Gastroesophageal sphincter (tissue), 4 donors: ENCODE measurements at places on chromosomes 7 and 10. TPM values are rescaled to one million over a fixed set of nuclear protein-coding genes. Genes with fewer than 3 reads are reported as not detected.
A peak's percentile ranks its signal among the peaks of the same experiment; 100 is the strongest.

The OR2A12 gene
- total RNA-seq = not detected

GRCh38 chr10:128631801-128632241, 505.6 kb upstream of the MKI67 start:
- H3K4me3 ChIP-seq = no peak overlapping the region
- no peak overlapping the region for H3K27ac ChIP-seq
- H3K27me3 ChIP-seq = peaks cover 3% of the 10 kb centered on the region

GRCh38 chr10:31770307-31770902, 158.2 kb downstream of the ARHGAP12 start:
- H3K4me3 ChIP-seq = no peak overlapping the region
- no peak overlapping the region for H3K27ac ChIP-seq
- H3K4me1 ChIP-seq = no peaks in the 10 kb centered on the region

The DLG5 gene
- 52.0 TPM for total RNA-seq

- no peaks in the 10 kb centered on the region for H3K36me3 ChIP-seq
- no peak for ATAC-seq
- H3K4me3 ChIP-seq = no peak overlapping the region
- H3K27me3 ChIP-seq = no peaks in the 10 kb centered on the region
- H3K4me1 ChIP-seq = no peaks in the 10 kb centered on the region
Measured at GRCh38 chr10:44511601-44512000, 126.7 kb upstream of the CXCL12 start.

- H3K4me1 ChIP-seq = peaks cover 61% of the 10 kb centered on the region
- H3K36me3 ChIP-seq = no peaks in the 10 kb centered on the region
- no peak for ATAC-seq
- no peaks in the 10 kb centered on the region for H3K27me3 ChIP-seq
- H3K4me3 ChIP-seq = no peak overlapping the region
Measured at GRCh38 chr7:107960272-107960671, 42.7 kb downstream of the LAMB1 start.

The IFIT1B gene
- total RNA-seq = not detected

GRCh38 chr7:74306004-74306729, 17.0 kb downstream of the CLIP2 start:
- H3K27ac ChIP-seq = peak overlapping the region; percentile 65
- ATAC-seq = no peak
- H3K4me3 ChIP-seq = no peak overlapping the region
- no peaks in the 10 kb centered on the region for H3K36me3 ChIP-seq
- peaks cover 11% of the 10 kb centered on the region for H3K4me1 ChIP-seq
- no peaks in the 10 kb centered on the region for H3K27me3 ChIP-seq

DNA sequence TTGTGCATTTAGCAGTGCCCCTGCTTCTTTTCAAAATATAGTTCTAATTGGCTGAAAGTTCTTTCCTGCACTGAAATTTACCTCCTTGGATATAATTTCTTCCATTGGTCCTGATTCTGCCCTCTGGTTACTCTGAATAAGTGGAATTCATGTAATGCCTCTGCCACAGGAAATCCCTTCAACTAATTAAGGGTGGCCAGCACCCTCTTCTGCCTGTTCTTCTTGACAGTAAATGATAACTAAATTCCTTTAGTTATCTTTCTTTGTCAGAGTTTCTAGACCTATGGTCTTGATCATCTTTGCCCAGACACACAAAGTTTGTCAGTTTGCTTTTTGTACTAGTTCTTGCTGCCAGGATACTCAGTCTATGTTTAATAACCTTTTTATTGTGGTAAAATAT, 40.2 kb downstream of the PRKCQ start:
- no peaks in the 10 kb centered on the region for H3K4me1 ChIP-seq
- no peaks in the 10 kb centered on the region for H3K36me3 ChIP-seq
- H3K4me3 ChIP-seq = no peak overlapping the region
- ATAC-seq = no peak
- no peak overlapping the region for H3K27ac ChIP-seq

DNA sequence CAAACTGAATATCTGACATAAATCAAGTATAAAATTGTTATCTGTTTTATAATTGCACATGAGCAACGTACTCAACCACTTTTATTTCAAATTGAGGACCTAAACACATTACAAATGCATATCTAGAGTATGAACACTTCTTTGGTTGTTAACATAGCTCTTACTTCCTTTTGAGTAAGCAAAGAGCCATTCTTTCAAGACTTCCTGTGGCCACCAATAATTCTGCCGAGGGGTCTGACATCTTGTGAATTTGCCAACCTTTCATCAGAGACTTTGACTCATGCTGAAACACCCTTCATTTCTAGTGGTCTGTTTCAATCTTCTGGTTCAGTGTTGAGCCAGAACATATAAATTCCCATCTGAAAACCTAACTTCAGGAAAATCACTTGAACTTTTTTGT, 59.4 kb downstream of the CDK14 start:
- H3K27me3 ChIP-seq = no peaks in the 10 kb centered on the region
- no peaks in the 10 kb centered on the region for H3K36me3 ChIP-seq
- H3K4me3 ChIP-seq = no peak overlapping the region
- H3K27ac ChIP-seq = no peak overlapping the region
- no peaks in the 10 kb centered on the region for H3K4me1 ChIP-seq
- no peak for ATAC-seq

The RSU1 gene
- total RNA-seq = 105 TPM

GRCh38 chr7:66626331-66626934, 2.2 kb upstream of the KCTD7 start:
- H3K36me3 ChIP-seq = no peaks in the 10 kb centered on the region
- no peaks in the 10 kb centered on the region for H3K27me3 ChIP-seq
- no peak overlapping the region for H3K4me3 ChIP-seq
- H3K4me1 ChIP-seq = no peaks in the 10 kb centered on the region
- no peak for ATAC-seq
- H3K27ac ChIP-seq = peak overlapping the region; percentile 97

The NRCAM gene
- total RNA-seq = 1.3 TPM

The LIPJ gene
- 0.13 TPM for total RNA-seq

DNA sequence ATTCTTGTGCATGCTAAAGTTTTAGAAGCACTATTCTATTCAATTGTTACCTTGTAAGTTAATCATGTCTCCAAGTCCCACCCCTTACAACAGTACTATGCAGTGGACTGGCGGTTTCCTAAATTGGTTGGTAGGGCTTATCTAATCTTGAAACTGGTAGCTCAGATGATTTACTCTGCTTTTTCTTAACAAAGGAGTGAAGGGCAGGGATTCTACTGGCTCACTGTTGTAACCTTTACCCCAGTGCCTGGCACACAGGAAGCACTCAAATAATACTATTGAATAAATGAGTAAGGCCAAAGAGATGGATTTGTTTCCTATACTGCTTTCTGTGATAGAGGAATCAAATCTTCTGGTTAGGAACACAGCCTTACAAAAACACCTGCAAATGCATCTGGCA, 46.0 kb upstream of the CYCS start:
- no peaks in the 10 kb centered on the region for H3K4me1 ChIP-seq
- ATAC-seq = no peak
- no peaks in the 10 kb centered on the region for H3K27me3 ChIP-seq
- peaks cover 12% of the 10 kb centered on the region for H3K36me3 ChIP-seq

DNA sequence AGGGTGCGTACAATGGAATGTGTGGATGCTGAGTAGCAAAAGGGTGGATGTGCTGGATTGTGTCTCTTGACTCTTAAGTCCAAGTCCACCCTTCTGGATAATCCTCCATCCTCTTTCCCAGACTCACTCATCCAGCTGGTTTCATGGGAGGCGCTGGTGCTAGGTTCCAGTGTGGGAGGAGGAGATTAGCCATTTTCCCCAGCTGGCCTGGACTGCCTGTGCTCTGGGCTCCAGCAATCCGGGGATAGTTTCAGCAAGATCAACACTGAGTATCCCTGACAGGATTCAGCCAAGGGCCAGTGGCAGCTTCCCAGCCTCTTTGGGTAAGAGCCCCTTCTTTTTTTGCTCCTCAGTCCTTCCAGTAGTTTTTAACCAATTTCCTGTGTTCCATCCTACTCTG, 21.6 kb upstream of the TRIL start:
- ATAC-seq = peak; percentile 51
- no peak overlapping the region for H3K27ac ChIP-seq
- no peaks in the 10 kb centered on the region for H3K36me3 ChIP-seq
- no peak overlapping the region for H3K4me3 ChIP-seq
- peaks cover 21% of the 10 kb centered on the region for H3K4me1 ChIP-seq
- no peaks in the 10 kb centered on the region for H3K27me3 ChIP-seq

DNA sequence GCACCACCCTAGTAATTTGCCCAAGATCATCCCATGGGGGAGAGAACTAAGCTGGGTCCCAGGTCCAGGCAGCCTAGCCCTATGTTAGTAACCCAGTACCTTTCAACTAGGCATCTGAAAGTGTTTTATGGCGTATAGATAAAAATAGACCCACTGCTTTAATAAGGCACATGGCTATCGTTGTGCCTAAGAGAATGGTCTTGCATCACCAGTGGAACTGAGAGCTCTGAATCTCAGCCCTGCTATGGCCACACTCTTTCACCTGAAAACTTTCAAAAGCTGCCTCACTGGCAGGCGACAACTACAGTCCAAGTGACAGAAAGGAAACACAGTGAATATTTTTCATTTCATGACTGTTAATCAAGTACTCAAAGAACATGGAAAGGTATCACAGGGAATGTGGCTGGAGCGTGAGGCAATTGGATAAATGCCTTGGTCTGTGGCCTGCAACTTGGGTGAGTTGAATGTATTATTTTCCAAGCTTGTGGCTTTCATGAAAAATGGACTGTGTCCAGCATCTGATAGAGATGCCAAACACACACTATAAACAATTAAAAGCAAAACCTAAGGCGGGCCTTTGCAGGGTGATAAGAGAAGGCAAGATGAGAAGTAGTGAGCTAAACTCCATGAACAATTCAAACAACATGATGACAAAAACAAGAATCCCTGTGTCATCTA, 18.0 kb upstream of the SFMBT2 start:
- H3K36me3 ChIP-seq = no peaks in the 10 kb centered on the region
- H3K4me1 ChIP-seq = peaks cover 9% of the 10 kb centered on the region
- H3K27me3 ChIP-seq = peaks cover 3% of the 10 kb centered on the region
- H3K4me3 ChIP-seq = no peak overlapping the region
- ATAC-seq = no peak

- no peak overlapping the region for H3K27ac ChIP-seq
- H3K4me3 ChIP-seq = no peak overlapping the region
- H3K4me1 ChIP-seq = no peaks in the 10 kb centered on the region
- H3K36me3 ChIP-seq = no peaks in the 10 kb centered on the region
Measured at GRCh38 chr7:51019191-51019844, 236.6 kb upstream of the GRB10 start.

- no peaks in the 10 kb centered on the region for H3K36me3 ChIP-seq
- H3K27ac ChIP-seq = no peak overlapping the region
- no peak for ATAC-seq
- no peaks in the 10 kb centered on the region for H3K27me3 ChIP-seq
Measured at GRCh38 chr7:3463696-3464095, 162.6 kb downstream of the SDK1 start.

DNA sequence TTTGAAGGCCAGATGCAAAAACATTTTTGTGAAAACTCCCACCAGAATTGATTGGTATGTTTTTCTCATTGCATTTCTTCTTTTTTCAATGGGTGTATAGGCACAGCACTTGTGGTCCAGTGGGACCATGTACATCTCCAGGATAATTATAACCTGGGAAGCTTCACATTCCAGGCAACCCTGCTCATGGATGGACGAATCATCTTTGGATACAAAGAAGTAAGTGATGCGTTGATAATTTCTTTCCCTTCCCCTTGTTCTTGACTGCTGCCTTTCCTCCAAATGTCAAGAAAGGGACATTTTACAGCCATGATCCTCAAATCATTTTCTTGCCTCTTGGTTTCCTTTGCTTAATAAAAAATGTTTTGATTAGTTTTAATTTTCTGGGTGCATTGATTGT, 331.5 kb downstream of the PLXDC2 start:
- H3K27me3 ChIP-seq = no peaks in the 10 kb centered on the region
- H3K4me3 ChIP-seq = no peak overlapping the region
- H3K4me1 ChIP-seq = no peaks in the 10 kb centered on the region
- H3K27ac ChIP-seq = no peak overlapping the region
- no peaks in the 10 kb centered on the region for H3K36me3 ChIP-seq
- ATAC-seq = no peak

- no peak overlapping the region for H3K27ac ChIP-seq
- H3K36me3 ChIP-seq = no peaks in the 10 kb centered on the region
- ATAC-seq = no peak
- H3K27me3 ChIP-seq = no peaks in the 10 kb centered on the region
- H3K4me1 ChIP-seq = peaks cover 49% of the 10 kb centered on the region
Measured at GRCh38 chr10:76393875-76394706, 962.7 kb downstream of the LRMDA start.

The PLAC9 gene
- total RNA-seq = 21.0 TPM

- no peak overlapping the region for H3K4me3 ChIP-seq
- H3K27me3 ChIP-seq = no peaks in the 10 kb centered on the region
- H3K4me1 ChIP-seq = no peaks in the 10 kb centered on the region
- ATAC-seq = no peak
- no peaks in the 10 kb centered on the region for H3K36me3 ChIP-seq
- no peak overlapping the region for H3K27ac ChIP-seq
Measured at GRCh38 chr7:132980402-132980801, 101.5 kb downstream of the CHCHD3 start.

The GRB10 gene
- 28.5 TPM for total RNA-seq

The MMP21 gene
- total RNA-seq = not detected

The GRID1 gene
- 1.2 TPM for total RNA-seq

GRCh38 chr7:141891336-141891735, 24.9 kb upstream of the OR9A4 start:
- no peak overlapping the region for H3K4me3 ChIP-seq
- H3K27ac ChIP-seq = no peak overlapping the region
- no peaks in the 10 kb centered on the region for H3K4me1 ChIP-seq
- ATAC-seq = no peak
- H3K27me3 ChIP-seq = no peaks in the 10 kb centered on the region

GRCh38 chr7:107463139-107464078, 6.4 kb upstream of the GPR22 start:
- H3K27me3 ChIP-seq = no peaks in the 10 kb centered on the region
- H3K36me3 ChIP-seq = no peaks in the 10 kb centered on the region
- no peak overlapping the region for H3K4me3 ChIP-seq

The FAM24B gene
- total RNA-seq = not detected

DNA sequence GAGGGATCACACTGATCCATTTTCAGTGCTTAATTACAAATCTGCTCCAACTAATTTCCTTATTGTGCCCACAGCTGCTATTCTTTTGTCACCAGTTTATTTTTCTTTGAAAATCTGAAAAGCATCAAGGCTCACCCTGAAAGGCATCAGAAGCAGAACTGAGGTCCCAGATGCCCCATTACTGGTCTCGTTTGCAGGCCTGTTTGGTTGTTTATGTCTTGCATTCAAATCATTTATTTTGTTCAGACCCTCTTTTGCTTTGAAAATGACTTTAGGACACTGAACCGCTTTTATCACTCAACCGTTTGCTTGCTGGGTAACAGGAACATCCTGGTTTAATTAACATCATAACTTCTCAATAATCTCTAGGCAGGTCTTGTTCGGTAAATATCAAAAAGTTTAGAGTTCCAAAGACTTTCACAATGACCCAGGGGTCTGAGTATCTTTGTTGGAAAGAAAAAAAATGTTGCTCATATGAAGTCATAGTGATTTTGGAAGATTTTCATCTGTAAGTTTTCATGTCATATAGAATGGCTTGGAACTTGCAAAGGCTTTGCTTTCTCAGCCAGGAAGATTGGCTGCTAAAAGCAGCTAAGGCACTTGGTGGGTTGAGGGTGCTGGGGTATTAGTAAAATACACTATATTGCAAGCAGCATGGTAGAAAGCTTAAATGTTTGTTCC, 398.3 kb upstream of the NPVF start:
- no peak overlapping the region for H3K27ac ChIP-seq
- ATAC-seq = no peak
- H3K36me3 ChIP-seq = no peaks in the 10 kb centered on the region
- H3K4me1 ChIP-seq = no peaks in the 10 kb centered on the region

The KIAA1217 gene
- total RNA-seq = 9.7 TPM

GRCh38 chr7:13725591-13725990, 263.9 kb downstream of the ETV1 start:
- no peaks in the 10 kb centered on the region for H3K36me3 ChIP-seq
- H3K27ac ChIP-seq = no peak overlapping the region
- H3K27me3 ChIP-seq = no peaks in the 10 kb centered on the region
- no peak overlapping the region for H3K4me3 ChIP-seq

The EFCAB10 gene
- total RNA-seq = not detected
